ENCODE measurements at places on chromosomes 1 and 21.

DNA sequence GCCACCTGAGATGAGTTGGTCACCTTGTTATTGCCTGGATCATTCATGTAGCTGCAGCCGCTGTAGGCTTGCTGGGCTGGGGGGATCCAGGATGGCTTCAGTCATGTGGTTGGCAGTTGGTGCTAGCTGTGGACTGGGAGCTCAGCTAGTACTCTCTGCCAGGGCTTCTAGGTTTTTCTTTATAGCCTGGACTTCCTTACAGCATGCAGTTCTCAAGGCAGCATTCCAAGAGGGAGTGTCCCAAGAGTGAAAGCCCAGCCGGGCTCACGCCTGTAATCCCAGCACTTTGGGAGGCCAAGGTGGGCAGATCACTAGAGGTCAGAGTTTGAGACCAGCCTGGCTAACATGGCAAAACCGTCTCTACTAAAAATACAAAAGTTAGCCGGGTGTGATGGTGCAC lies 23.7 kb upstream of the ACTL8 start:
- DNase-seq = no peak

- no peak for DNase-seq
Measured at GRCh38 chr1:8348777-8349472, 31.0 kb downstream of the SLC45A1 start.

GRCh38 chr1:155971910-155972809 lies 6.2 kb downstream of the ARHGEF2 start:
- no peak for DNase-seq

DNA sequence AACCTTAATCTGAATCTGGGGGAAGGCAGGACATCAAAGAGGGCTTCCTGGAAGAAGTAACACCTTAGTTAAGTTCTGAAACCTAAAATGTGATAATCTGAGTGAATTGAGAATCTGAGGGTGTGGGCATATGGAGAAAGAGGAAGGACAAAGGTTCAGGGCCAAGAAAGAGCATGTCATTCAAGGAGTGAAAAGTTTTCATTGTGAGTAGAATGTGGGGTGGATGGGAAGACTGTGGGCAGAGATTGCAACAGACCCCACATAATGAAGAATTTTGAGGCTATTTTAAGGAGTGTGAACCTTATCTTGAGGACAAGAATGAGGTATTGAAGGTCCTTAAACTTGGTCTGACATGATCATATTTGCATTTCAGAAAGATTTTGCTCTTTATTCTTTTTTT lies 227.2 kb downstream of the PTGER3 start:
- DNase-seq = no peak

DNA sequence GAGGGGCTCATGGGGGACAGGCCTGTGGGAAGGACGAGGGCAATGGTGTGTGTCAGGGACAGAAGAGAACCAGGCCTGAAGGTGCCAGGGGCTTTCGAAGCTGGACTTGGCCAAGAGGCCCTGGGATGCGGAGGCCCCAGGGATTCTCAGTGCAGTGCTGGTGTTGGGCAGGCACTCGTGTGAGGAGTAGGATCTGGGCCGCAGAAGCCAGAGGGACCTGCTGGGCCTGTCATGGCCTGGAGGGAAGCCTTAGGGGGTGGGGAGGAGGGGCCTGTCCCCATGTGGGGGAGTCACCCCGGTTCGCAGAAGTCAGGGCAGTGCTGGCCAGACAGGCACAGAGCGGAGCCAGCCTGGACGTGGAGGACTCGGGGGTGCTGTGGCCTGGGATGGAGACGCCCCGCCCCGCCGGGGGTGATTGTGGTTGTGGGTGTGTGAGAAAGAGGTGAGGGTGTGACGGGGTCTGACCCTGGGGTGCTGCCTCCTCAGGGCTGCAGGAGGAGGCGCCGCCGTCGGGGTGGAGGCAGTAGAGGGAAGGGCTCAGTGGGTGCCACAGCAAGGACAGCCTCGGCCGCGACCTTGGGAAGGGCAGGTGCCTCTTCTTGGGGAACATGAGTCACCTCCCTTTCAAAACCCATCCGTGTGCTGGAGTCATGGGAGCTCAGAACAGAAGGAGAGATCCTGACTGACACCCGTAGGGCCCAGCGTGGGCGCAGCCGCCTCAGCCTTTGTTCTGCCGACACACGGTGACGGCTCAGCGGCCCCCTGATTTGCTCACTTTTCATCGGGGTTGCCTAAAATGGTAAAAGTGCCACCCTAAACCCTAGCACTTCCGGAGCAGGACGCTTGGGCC lies 33.9 kb downstream of the FAAP20 start:
- DNase-seq = no peak

GRCh38 chr1:80218112-80218511 lies 1211.6 kb upstream of the ADGRL4 start:
- DNase-seq = no peak

- DNase-seq = no peak
Measured at GRCh38 chr1:7047866-7048265, 262.6 kb downstream of the CAMTA1 start.

GRCh38 chr1:4594286-4594991 lies 60.0 kb upstream of the AJAP1 start:
- DNase-seq = no peak

- DNase-seq = no peak
Measured at GRCh38 chr1:11787251-11787803, 18.4 kb downstream of the MTHFR start.

DNA sequence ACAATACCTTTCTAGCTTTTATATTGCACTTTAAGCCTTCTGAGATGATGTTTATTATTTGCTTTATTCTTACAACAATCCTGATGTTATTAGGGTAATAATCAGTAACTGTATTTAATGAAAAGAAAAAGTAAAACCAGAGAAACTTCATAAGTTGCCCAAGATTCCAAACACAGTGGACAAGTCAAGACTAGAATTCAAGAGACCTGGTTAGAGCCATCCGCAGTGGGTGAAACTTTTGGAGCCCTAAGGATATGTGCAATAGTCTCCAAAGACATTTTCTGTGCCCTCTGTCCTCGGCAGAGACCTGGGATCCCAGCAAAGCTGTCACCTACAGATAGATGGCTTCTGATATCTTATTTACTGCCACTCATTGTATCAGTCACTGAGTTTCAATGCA lies 106.8 kb upstream of the DPT start:
- DNase-seq = no peak

DNA sequence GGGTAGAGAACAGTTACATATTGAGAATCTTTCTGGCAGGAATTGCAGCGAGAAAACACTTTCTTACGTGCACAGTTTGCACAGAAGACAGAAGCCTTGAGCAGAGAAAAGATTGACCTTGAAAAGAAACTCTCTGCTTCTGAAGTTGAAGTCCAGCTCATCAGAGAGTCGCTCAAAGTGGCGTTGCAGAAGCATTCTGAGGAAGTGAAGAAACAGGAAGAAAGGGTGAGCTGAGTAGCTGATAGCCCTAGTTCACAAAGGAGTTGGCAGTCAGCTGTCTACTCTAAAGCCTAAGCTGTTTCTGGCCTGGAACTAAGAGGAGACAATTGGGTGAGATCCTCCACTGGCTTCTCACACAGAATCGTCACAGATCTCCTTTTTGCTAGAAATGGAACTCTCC lies 20.3 kb upstream of the SH3BGRL3 start:
- DNase-seq = no peak

DNA sequence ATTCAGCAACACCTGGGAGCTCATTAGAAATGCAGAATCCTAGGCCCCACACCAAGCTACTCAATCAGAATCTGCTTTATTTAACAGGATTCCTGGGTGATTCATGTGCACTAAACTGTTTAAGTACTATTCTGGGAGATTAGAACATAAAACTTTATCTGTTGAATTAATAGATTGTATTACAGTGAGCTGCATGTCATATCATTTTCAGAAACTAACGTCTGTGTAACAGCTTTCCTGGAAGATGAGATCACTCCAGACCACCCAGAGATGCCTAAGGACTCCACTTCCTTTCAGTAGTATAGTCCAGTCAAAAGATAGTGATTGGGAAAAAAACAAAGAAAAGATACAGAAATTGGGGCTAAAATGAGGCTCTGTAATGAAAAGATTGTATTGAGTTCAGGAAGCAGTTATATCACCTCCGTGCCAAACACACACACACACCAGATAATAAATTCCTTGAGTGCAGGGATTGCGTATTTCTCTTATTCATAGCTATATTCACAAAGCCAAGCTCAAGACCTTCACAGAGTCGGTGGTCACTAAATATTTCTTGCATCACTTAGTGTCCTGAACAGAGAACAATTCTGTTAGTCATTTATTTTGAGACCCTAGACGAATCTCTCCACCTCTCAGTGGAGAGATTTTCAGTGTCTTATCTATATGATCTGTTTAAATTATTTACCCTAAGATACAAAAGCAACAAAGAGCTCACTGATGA lies 178.2 kb downstream of the DSCAM start:
- DNase-seq = no peak

GRCh38 chr1:188427642-188428041 lies 1598.9 kb downstream of the PLA2G4A start:
- no peak for DNase-seq

DNA sequence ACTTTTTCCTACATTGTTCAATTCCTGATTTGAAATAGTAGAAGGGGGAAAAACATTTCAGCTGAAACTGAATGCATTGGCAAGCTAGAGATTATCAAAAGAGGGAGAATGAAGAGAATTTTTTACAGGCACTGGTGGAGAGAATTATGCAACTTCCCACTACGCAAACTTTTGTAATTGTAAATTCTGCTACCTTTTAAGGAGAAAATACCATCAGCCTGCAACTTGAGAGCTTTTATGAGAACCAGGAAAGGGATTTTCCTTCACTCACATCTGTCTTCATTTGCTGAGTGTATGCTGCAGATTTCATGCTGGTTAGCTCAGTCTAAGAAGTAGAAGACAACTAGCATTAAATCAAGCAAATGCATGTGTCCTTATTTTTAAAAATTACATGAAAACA lies 43.7 kb downstream of the ADAMTS1 start:
- DNase-seq = no peak

GRCh38 chr1:174958396-174958795 lies 41.4 kb upstream of the CACYBP start:
- DNase-seq = no peak

- DNase-seq = no peak
Measured at GRCh38 chr21:43864313-43864961, 586 bp upstream of the AGPAT3 start.

DNA sequence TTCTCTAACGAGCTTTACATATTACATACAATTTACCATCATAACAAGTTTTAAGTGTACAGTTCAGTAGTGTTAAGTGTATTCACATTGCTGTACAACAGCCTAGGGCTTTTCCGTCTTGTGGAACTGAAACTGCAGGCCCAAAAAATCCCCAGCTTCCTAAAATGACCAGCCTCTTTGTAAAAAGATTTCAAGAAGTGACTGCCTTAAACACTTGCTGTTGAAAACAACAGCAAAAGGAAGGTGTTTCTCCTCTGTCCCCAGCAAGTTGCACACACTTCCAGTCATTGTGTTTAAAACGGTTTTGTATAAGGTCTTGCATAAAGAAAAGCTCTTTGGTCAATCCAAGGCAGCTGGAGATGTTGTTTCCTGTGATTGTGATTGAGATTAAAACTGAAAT lies 16.0 kb upstream of the GBP1 start:
- DNase-seq = no peak

DNA sequence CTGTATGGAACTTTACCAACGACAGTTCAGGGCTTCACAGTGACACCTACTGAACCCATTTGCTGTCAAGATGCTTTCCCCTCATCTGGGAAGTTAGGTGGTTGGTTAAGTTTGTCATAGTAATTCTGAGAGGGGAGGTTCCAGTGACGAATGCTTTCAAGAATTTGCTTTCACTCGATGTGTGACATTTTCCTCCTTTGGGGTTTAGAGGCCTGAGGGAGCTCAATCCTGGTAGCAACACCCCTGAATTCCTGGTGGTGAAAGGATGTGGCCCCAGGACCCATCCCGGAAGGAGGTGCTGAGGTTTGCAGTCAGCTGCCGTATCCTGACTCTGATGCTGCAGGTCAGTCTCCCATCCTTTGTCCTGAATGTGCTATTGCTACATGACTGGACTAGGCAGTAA lies 2.8 kb downstream of the PIGV start:
- DNase-seq = no peak

GRCh38 chr1:98098473-98098872 lies 177.6 kb upstream of the DPYD start:
- DNase-seq = no peak

DNA sequence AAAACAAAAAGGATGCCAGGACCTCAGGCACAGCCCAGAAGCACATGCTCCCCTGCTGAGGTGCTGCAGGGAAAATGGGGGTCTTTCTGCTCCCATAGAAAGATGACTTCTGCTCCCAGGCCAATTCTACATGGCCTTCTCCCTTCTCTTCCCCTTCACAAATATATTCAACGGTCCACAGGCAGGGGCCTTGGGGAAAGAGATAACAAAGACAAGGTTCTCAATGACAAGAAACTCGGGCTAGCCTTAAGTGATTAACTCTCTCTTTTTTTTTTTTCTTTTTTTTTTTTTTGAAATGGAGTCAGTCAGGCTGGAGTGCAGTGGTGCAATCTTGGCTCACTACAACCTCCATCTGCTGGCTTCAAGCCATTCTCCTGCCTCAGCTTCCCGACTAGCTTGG lies 54.2 kb downstream of the H3-3A start:
- no peak for DNase-seq

DNA sequence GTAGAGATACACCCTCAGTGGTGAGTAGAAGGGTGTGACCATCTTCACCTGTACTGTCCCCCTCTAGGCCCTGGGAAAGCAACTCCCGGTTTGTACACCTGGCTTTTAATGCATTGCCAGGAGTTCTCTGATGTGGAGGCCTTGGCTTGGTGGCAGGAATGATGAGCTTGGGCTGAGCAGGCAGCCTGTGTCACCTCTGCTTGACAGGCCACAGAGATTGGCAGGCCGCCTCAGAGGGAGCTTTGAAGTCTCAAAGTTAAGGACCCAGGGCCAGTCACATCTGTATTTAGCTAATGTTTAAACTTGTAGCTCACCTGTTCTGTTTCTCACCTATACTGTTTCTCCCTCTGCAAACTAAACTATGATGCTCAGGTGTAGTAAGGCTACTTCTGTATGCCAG lies 28.5 kb downstream of the HUNK start:
- DNase-seq = no peak

Measured in NCI-H2081 treated with DMSO at 0.1 percent for 48 hours (cell line).